ENCODE measurements at places on chromosomes 6 and 20.

DNA sequence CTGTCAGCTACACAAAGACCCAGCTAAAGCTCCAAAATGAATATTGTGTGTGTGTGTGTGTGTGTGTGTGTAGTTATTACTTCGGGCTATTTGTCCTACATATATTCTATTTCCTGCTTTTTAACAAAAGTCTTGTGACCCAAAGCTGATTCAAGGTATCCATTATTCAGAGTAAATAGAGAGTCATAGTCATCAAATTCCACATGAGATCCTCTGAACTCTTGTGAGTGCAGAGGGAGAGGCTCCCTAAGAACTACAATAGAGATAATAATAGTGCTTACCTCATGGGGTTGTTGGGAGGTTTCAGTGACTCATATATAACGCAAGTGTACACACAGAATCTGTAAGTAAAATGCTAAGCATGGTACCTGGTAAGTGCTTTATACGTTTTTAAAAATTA lies 95.6 kb upstream of the SHLD1 start:
- DNase-seq, result no peak

DNA sequence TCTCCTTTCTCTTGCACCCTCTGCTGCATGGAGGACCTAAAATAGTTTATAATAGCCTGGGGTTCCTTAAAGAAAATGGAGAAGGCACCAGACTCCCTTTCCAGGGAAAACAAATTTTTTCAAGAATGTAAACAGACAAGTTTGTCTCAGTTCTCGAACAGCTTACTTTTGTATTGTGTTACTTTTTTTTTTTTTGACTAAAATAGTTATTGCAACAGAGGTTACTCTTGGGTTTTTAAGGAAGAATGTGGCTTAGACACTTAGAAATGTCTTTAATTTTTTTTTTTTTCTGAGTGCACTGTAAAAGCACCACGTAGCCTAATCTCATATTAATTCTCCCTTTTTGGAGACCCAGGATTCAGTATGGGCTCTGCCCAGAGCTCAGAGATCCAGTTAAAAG lies 148.7 kb upstream of the CARMIL1 start:
- no peak for DNase-seq

GRCh38 chr6:149750136-149750609 lies 632 bp downstream of the PCMT1 start:
- no peak for DNase-seq

- DNase-seq, result no peak
Measured at GRCh38 chr6:16684896-16685554, 76.2 kb downstream of the ATXN1 start.
